ENCODE measurements at places on chromosomes 11 and 22.
A peak's percentile ranks its signal among the peaks of the same experiment; 100 is the strongest.

GRCh38 chr11:118098996-118099837, 12.5 kb upstream of the SMIM35 start:
- no peak for DNase-seq

DNA sequence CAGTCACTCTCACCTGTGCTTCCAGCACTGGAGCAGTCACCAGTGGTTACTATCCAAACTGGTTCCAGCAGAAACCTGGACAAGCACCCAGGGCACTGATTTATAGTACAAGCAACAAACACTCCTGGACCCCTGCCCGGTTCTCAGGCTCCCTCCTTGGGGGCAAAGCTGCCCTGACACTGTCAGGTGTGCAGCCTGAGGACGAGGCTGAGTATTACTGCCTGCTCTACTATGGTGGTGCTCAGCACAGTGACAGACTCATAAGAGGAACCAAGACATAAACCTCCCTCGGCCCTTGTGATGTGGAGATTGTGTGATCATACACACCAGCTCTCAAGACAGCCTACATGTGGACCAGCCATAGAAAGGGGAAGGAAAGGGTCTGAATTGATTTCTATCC, 113.3 kb downstream of the ZNF280B start:
- no peak for DNase-seq

DNA sequence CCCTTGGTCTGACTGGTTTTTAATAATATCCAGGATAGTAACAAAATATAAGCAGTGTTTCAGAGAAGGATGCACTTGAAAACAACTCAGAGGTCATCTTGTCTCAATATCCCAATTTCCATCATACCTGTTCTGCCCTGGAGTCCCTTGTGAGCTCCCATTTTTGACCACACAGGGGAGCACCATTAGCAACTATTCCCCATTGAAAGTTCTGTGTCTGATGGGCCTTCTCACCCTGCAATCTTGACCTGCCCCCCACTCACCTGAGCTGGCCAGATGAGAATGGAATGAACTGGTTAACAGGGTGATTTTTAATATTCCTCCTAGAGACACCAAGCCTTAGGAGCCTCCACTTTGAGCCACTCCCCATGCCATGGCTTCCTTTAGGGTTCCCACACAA, 3.8 kb upstream of the CAPN5 start:
- no peak for DNase-seq

DNA sequence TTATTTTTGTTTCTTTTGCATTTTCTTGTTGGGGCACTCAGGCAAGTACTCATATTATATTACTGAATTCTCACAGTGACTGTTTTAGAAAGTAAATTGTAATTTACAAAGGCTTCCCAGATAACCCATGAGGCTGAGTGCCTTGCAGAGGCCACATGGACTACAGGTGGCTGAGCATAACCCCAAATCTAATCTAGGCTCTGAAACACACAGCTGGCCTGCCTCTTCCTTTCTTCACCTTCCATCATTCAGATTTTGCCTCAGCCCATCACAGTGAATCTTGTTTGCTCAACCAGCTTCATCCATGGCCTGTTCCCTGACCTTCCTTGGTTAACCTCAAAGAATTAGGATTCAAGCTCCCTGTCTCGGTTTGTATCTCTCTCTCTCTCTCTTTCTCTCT, 78.5 kb upstream of the PRDM11 start:
- DNase-seq: no peak

DNA sequence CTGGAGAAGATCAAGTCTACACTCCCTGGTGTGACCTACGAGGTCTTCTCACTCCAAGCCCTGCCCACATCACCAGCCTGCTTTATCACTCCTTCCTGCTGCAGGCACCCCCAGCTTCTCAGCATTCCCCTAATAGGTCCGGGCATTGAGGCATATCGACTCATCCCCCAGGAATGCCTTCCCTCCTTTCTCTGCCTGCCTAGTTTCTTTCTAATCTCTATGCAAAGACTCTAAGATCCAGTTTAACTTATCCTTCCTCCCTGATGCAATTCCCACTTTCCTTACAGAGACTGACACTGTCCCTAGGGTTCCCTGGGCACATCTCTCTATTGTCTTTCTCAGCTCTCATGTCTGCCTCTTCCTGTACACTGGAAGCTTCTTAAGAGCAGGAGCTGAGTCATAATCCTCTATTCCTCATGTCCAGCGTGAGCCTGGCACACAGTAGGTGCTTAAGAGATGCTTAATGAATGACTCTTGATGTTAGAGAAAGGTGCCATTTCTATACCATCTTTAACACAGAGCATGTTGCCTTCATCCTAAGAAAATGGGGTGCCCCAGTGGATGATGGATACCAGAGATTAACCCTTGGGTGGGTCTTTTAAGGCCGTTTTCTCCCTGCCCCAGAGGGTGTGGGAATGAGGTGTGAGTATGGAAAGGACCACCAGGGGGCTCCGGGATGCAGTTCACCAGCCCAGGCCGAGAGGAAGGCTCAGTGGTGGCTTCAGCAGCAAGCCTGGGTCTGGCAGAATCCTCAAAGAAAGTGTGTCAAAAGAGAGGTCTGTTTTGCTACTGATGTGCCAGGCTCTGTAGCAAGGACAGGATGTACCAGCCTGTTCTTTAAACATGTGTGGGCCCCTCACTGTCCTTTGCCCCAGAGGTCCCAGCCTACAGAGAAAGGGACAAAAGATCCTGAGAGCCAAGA, 34.7 kb downstream of the PARVA start:
- peak; percentile 42 for DNase-seq

DNA sequence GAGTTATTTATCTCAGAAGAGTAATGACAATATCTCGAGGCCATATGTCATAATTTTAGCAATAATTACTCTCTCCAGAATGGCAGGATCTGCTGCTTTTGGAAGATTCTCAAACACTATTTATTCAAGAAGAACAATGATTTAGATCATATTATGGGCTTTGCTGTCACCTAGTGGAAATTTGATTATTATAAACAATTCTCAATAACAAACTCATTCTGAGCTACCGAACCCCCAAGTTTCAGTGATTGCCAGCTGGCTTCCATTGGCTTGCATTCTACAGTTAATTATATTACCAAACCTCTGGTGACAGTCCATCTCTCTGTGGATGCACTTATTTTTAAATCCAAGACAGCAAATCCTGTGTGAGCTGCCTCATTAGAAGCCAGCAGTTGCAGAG, 27.9 kb upstream of the SLC36A4 start:
- no peak for DNase-seq

GRCh38 chr22:41550952-41551491, 6.8 kb upstream of the POLR3H start:
- no peak for DNase-seq

GRCh38 chr11:118537409-118537980, 6.5 kb downstream of the TMEM25 start:
- DNase-seq: no peak

All from activated CD4-positive, alpha-beta T cell treated with anti-CD3 and anti-CD28 coated beads, Interleukin-2, amount 10 ng/mL, durations not matched to agents 7 days and 5 days (primary cell).